RCC 7860 (cell line): ENCODE measurements at places on chromosomes 11 and 22.

GRCh38 chr22:24355574-24355973, 71.8 kb upstream of the ADORA2A start:
- no peak for DNase-seq

GRCh38 chr11:7688238-7688826, 15.0 kb upstream of the CYB5R2 start:
- DNase-seq: no peak

DNA sequence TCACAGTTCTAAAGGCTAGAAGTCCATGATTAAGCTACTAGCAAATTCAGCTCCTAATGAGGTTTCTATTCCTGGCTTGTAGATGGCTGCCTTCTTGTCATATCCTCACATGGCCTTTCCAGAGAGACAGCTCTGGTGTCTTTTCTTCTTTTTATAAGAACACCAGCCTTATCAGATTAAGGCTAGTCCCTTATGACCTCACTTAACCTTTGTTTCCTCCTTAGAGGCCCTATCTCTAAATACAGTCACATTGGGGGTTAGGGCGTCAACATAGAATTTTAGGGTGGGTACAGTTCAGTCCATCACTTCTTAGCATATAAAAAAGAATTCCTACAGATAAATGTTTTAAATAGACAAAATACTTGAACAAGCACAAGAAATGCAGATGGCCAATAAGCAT, 18.2 kb upstream of the CLPB start:
- no peak for DNase-seq

DNA sequence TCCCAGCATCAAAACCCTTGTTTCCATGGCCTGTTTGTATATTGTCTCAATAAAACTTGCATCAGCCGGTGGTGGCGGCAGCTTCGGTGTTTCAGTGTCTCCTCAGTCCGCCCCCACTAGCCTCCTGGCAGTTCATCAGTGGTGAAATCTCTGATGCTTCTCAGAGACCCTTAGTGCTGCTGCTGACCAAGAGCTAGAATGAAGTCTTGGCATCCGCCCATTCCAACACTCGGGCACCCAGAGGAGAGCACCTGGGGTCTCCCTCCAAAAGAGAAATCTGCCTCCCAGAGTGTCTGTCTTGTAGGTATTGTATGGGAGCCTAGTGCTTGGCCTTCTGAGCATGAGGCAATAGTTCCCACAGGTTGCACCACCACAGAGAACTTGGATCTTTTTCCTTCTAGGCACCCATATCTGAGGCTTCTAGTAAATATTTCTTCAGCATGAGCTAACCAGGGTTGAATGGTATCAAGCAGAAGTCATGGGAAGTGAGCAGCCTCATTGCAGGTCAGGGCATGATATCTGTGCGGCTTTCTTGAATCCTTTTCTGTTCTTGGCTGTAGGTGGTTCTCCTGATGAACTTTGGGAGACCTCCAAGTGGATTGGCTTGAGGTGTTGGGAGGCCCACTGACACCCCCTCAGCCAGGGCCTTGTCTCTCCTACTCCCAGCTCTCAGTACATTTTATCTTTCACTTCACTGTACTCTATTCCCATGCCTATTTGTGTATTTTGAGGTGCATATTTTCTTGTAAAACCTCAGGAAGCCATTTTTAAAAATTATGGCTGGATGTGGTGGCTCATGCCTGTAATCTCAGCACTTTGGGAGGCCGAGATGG, 13.2 kb upstream of the AIFM3 start:
- no peak for DNase-seq

GRCh38 chr11:95279921-95280868, 49.2 kb upstream of the SESN3 start:
- DNase-seq: no peak

DNA sequence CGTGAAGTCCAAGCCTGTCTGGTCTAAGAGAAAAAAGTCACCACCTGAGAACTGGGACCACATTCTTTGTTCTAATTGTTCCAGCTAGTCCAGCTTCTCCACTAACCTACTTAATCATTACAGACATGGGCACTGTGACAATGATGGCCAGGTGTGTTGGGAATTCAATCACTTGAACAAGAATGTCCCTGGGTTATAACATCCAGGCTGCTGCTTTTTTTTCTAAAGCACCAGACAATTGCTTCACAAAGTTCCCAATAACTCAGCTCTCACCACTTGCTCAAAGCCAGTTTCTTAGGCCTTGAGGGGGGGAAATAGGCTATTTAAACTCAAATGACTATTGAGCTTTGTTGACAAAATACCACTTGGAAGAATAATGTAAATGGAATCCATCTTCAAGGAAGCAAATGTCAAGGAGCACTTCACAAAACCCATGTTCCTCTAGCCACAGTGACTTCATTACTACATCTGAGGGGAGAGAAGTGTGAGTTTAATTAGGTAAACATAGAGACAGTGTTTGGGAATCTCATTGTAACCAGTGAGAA, 80.3 kb downstream of the ME3 start:
- DNase-seq: peak; percentile 41

- no peak for DNase-seq
Observed at GRCh38 chr11:105923807-105924206, 98.2 kb downstream of the MSANTD4 start.

GRCh38 chr11:75524665-75525432, 892 bp downstream of the GDPD5 start:
- peak; percentile 56 for DNase-seq

- DNase-seq: no peak
Observed at GRCh38 chr22:49063545-49063890, 764.2 kb downstream of the BRD1 start.

DNA sequence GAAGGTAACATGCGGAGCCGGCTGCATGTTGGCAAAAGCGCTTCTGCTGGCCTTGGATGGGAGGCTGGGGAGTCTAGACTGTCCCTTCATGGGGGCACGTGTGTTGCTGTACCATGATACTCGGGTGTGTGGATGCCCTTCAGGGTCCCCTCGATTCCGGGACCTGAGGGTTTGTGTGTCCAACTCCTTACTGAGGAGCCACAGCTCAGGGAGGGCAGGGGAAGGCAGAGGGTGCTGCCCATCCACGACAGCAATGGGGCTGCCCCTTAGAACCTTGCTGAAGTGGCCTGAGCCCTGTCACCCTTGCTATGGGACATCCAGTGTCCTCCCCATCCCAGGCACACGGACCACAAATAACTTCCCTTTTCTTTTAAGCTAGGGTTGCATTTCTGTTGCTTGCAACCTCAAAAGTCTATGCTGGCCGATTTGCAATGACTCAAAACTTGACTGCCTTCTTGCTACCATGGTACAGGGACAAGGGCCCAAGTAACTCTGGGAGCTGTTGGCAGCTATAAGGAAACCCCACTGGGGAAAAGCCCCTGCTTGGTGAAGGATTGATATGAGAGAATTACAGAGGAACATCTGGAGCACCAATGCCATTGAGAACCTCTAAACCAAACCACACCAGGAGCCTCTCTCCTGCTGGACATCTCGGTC, 43.8 kb downstream of the RTL6 start:
- no peak for DNase-seq

DNA sequence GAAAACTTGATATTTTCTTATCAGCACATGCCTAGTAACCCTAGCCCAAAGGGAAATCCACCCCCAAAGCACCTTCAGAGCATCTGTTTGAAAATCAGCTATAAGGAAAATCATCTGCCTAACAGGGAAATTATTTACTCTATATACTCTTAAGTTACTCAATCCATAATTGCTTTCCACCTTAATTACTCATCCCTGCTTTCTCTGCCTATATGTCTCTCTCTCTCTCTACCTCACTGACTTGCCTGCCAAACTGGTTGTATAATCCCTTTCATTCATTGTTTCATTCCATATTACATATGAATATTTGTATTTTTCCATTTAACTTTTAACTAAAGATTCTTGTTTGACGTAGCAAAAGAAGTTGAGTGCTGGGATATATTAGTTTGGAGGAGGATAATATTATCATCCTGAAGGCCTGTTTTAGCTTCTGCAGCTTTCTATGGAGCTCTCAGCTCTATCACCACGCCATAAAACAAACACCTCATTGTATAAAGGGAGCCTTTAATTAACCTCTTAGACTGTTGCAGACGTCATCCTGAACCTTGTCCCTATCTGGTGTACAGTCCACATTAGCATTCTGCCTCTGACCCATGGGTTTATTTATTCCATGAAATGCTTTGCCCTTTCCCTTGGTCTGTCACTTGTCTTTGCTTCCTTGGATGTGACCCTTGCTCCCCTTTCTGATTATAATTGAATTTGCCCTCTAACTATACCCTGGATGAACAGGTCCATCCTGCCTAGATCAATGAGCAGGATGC, 98.9 kb downstream of the INSC start:
- no peak for DNase-seq
